Activated naive CD4-positive, alpha-beta T cell treated with anti-CD3 and anti-CD28 coated beads, Interleukin-2, amount 50 U/mL, for 72 hours (primary cell): ENCODE measurements at places on chromosomes 12 and 14. TPM values are rescaled to one million over a fixed set of nuclear protein-coding genes. Genes with fewer than 3 reads are reported as not detected.

FAM186B gene
- 0.16 TPM for total RNA-seq

WSCD2 gene
- total RNA-seq: not detected

LBHD2 gene
- not detected for total RNA-seq

CCDC175 gene
- not detected for total RNA-seq
